ENCODE measurements at places on chromosomes 3 and 15. TPM values are rescaled to one million over a fixed set of nuclear protein-coding genes. Genes with fewer than 3 reads are reported as not detected.

TUSC7 gene
- not detected for total RNA-seq

ACTL6A gene
- total RNA-seq, result 31.9 TPM

HYAL3 gene
- total RNA-seq, result 2.2 TPM

ISG20 gene
- 46.2 TPM for total RNA-seq

EXD1 gene
- total RNA-seq, result not detected

CFAP100 gene
- not detected for total RNA-seq

SFMBT1 gene
- 32.0 TPM for total RNA-seq

MUC13 gene
- total RNA-seq, result 1,001 TPM

- DNase-seq, result no peak
These were observed 368.2 kb downstream of the PTPRG start for GRCh38 chr3:61929617-61930016.

DNA sequence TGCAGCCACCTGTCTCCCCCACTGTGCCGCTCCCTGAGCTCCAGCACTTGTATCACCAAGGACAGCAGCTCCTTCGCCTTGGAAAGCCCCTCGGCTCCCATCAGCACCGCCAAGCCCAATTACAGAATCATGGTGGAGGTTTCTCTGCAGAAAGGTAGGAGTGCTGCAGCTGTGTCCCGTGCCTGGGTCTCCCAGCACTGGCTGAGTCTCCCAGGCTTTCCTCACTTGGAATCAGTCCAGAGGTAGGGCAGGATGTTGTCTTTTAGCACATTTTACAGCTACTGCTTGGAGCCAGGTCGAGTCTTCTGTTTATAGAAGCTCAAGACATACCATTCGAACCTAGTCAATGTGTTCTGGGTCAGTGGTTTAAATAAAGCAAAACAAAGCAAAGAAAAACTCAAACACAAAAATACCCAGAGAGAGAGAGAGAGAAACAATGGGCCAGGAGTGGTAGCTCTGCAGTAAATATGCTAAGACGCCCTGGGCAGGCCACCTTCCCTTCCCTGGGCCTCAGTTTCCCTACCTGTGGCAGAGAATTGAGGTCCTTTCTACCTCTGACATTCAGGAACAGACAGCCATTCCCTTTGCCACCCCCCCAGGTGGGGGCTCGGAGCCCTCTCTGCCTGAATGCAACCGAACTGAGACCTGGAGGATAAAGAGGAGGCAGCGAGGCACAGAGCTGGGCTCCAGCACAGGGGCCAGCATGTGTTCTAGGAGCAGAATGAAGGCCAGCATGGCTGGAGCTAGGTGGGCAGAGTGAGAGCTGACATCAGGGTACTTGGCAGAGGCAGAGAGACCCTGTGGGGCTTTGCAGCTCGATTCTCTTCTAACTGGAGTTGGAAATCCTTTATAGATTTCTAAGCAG, 44.1 kb downstream of the STARD5 start:
- no peak for DNase-seq

GRCh38 chr3:54353546-54353945, 231.2 kb downstream of the CACNA2D3 start:
- no peak for DNase-seq

DNA sequence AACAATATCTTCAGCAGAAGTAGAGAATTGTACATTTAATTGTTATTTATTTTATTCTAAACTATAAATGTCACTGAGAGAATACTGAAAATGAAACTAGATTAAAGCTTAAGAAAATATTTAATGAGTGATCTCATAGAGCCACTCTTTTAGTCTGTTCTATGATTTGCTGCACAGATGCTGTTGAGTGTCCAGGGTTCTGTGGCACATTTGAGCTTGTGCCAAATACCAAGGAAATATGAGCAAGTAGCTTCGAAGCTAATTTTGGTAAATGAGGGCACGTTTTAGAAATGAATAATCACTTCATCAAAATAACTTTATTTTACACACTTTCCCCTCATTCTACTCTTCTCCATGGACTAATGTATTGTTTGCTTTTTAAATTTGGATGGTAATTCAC, 53.6 kb upstream of the THRB start:
- no peak for DNase-seq

All from left colon (tissue), 2 donors.